Aorta (tissue), 5 donors: ENCODE measurements at places on chromosomes 13 and 19. TPM values are rescaled to one million over a fixed set of nuclear protein-coding genes. Genes with fewer than 3 reads are reported as not detected.

The UHRF1 gene
- 3.4 TPM for total RNA-seq

The EPSTI1 gene
- total RNA-seq: 12.1 TPM

The ZNF682 gene
- total RNA-seq: 4.2 TPM

The CAPS gene
- total RNA-seq: 14.0 TPM
